CD8-positive, alpha-beta memory T cell (primary cell): ENCODE measurements at places on chromosomes 7 and 10. TPM values are rescaled to one million over a fixed set of nuclear protein-coding genes. Genes with fewer than 3 reads are reported as not detected.

The CTAGE4 gene
- total RNA-seq = 1.8 TPM

The OR2A1 gene
- total RNA-seq = not detected

The GRB10 gene
- 0.20 TPM for total RNA-seq

The NODAL gene
- not detected for total RNA-seq

The NUTM2A gene
- 0.40 TPM for total RNA-seq

The PKD1L1 gene
- total RNA-seq = 0.18 TPM

The ASAH2 gene
- total RNA-seq = 3.2 TPM

The UBTD1 gene
- total RNA-seq = 2.6 TPM

The FAM204A gene
- 71.6 TPM for total RNA-seq

The GDF2 gene
- total RNA-seq = not detected

The GHRHR gene
- not detected for total RNA-seq

The TMEM196 gene
- total RNA-seq = not detected

The INHBA gene
- not detected for total RNA-seq

The GPC2 gene
- total RNA-seq = 1.6 TPM

The CCDC146 gene
- 1.2 TPM for total RNA-seq

The CTAGE8 gene
- 0.77 TPM for total RNA-seq

The C10orf53 gene
- total RNA-seq = not detected

DNA sequence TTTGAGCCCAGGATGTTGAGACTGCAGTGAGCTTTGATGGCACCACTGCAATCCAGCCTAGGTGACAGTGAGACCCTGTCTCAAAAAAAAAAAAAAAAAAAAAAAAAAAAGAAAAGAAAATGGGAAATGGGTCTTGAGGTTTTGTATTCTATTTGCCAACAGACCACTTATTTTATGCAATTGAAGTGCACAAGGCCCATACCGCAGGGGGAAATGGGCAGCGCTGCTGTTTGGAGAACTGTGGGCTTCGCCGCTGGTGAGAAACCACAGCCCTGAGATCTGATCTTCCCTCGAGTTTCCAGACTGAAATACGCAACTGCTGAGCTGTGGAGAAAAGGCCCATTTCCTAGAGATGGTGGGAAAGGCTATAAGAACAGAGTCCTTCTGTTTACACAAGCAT is 512.0 kb downstream of the TCERG1L start:
- DNase-seq = no peak

- no peak for DNase-seq
These were observed 71.7 kb downstream of the GNAT3 start for GRCh38 chr7:80439894-80440821.

GRCh38 chr7:81501220-81501619 is 268.6 kb downstream of the HGF start:
- DNase-seq = no peak

DNA sequence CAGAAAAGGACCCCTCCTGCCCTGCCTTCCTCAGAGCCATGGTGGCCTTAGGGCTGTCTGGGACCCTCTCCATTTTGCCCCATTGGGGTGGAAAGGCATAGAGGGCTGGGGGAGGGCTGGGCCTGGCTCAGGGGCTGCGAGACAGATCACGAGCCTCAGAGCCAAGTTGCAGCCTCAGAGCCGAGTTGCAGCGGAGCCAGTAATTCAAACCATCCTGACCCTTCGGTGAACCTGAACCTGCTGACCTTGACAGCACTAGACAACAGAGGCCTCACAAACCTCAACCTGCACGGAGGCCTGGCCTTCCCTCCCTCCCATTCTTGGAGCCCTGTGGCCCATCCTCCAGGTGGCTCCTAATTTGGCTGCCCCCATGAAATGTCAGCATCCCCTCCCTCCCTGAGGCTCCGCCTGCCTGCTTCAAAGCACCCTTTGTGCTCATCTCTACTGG is 45.4 kb downstream of the PAX2 start:
- DNase-seq = no peak

DNA sequence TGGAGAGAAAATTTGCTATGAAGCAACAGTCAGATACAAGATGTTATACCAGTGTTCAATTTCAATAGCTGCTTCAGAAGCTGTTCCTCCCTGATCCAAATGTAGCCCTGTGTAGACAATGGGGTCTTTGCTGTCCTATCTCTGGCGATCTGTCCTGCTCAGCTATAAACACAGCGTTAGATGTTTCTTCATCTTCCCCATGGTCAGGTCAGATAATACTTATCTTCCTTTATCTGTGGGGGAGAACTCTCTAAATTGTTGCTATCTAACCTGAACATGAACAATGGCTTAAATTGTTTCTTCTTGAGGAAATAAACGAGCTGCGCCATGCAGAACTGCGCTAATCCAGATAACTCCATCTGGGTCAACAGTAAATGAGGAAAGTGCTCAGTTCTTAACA is 15.6 kb upstream of the KIAA1217 start:
- DNase-seq = no peak

DNA sequence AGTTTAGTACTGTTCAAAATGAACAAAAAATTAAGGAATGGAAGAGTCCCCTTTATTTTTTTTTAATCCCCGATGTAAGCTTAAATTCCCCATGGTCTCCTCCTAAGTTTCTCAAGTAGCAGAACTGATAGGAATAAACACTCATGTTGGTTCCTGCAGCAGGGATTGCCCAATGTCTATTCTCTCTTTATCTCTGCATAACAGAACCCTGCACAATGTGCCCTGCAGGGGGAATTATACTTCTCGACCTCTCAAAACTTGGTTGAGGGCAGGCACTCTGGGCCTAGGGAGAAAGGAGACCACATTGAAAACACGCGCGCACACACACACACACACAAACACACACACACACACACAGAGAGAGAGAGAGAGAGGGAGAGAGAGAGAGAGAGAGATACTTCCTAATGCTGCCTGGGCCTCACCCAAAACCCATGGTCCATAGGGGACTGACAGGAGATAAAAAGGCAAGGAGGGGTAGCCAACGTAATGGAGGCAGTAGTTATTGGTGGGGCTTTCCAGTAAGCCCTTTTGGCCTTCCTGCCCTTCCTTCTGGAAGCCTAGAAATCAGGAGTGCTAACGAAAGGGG is 22.7 kb downstream of the JAZF1 start:
- no peak for DNase-seq

GRCh38 chr10:91036807-91037411 is 116.0 kb upstream of the ANKRD1 start:
- DNase-seq = no peak

GRCh38 chr7:47953822-47954221 is 5.6 kb upstream of the PKD1L1 start:
- DNase-seq = no peak

GRCh38 chr7:156067156-156067555 is 254.9 kb upstream of the SHH start:
- no peak for DNase-seq

GRCh38 chr10:88949912-88950837 is 2.4 kb downstream of the ACTA2 start:
- no peak for DNase-seq

- DNase-seq = no peak
These were observed 70.3 kb upstream of the RSU1 start for GRCh38 chr10:16887565-16887964.

- DNase-seq = no peak
These were observed 107.2 kb downstream of the ARHGAP21 start for GRCh38 chr10:24616536-24616935.

- no peak for DNase-seq
These were observed 146.4 kb downstream of the MGMT start for GRCh38 chr10:129613377-129613980.

DNA sequence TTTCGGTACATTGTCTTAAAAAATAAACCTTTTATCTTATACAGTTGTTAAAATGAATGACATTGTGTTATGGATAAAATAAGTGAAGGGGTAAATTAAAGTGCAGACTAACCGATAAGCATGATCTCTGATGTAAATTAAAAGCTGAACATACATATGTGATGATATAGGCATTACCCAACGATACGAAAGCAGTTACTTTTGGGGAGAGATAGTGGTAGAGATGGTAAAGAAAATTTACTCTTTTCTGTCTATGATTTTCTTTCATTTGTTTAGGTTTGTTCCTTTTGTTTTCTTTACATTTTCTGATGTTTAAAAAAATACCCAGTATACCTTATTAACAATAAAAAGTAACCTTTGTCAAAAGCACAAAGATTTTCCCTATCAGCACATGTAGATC is 6.4 kb downstream of the C1GALT1 start:
- DNase-seq = no peak

GRCh38 chr7:55234408-55234807 is 130.7 kb upstream of the LANCL2 start:
- no peak for DNase-seq

- DNase-seq = no peak
These were observed 38.7 kb downstream of the PLXNA4 start for GRCh38 chr7:132537456-132538145.

- DNase-seq = peak; percentile 70
These were observed at the start of gene ACBD7 for GRCh38 chr10:15088428-15089261. Gene ACBD7 (minus strand): TSS chr10:15088776. CDS start chr10:15088728, 48 bp downstream.

DNA sequence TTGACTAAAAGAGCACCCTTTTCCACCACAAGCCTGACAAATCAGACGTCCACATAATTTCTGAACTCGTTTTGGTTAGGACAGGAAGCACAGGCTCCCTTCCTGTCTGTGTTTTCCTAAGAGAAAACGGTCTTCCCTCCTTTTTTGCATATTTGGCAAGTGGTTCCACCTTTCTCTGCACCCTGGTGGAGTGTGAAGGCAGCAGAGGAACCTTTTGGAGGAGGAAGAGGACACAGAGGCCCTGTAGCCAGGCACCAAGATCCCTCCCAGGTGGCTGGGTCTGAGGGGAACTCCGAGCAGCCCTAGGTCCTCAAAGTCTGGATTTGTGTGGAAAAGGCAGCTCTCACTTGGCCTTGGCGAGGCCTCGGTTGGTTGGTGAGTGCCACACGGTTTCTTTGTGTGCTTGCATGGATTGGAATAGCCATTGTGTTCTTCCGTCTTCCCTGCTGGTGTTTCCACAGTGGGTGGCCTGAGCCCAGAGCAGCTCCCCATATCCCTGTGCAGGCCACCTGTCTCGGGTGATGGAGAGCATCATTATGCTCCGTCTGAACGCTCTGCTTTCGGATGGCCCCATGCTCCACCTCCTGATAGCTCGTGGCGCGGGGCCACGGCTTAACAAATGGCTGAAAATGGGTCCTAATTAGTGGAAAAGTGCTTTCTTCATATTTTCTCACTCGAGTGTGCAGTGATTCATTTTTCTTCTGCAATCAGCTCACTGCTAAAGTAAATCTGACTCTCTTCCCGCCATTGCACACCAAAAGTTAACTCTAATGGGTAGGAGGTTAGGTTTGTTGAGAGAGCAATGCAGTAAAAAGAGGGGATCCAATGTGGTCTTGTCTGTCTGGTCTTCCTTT is 4.2 kb downstream of the IKZF1 start:
- DNase-seq = no peak

DNA sequence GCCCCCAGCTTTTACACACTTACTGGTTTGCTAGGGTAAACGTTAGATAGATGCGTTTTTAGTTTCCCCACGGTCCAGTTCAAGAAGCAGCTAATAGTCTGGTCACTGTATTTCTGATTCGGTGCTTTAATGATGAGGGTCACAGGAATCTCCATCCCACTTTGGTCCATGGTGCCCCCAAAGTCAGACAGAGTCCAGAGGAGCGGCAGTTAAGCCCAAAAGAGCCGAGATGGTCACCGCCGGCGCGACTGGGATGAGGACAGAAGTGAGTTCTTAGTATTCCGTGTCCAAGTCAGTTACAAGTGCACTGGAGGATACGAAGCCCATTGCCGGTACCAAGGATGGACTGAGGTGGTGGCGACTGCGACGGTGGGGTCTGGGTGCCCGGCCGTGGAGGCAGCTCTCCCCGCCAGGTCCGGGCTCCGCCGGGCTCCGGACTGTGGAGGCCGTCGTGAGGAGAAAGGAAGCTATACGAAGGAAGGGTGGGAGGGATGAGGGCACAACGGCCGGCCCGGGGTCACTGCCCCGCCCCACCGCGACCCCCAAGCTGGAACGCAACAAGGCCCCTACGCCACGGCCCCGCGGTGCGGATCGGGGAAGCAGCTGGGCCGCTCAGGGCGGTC is 663 bp downstream of the HERPUD2 start:
- no peak for DNase-seq

DNA sequence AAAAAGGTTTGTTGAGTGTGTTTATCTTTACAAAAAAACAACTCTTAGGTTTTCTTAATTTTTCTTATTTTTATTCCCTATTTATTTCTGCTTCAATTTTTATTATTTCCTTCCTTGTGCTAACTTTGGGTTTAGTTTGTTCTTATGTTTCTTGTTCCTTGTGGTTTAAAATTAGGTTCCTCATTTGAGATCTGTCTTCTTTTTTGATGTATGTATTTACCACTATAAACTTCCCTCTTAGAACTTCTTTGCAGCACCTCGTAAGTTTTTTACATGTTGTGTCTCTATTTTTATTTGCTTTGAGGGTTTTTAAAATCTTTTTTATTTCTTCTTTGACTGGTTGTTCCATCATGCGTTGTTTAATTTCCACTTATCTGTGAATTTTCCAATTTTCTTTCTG is 1217.1 kb upstream of the CELF2 start:
- no peak for DNase-seq

- DNase-seq = no peak
These were observed 10.0 kb upstream of the GTF2IRD1 start for GRCh38 chr7:74443543-74444247.

GRCh38 chr10:555281-555680 is 134.2 kb downstream of the DIP2C start:
- no peak for DNase-seq

DNA sequence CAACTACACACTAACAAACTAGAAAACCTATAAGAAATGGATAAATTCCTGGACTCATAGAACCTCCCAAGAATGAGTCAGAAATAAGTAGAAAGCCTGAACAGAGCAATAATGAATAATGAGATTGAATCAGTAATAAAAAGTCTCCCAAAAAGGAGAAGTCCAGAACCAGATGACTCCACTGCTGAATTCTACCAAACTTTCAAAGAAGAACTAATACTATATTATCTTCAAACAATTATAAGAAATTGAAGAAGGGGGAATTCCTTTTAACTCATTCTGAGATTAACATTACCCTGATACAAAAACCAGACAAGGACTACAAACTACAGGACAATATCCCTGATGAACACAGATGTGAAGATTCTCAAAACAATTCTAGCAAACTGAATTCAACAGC is 47.8 kb upstream of the CDK6 start:
- DNase-seq = no peak

GRCh38 chr10:127254276-127254675 is 57.9 kb upstream of the INSYN2A start:
- DNase-seq = no peak

GRCh38 chr10:77629775-77630506 is 7.7 kb downstream of the KCNMA1 start:
- no peak for DNase-seq

GRCh38 chr7:77326131-77326530 is 90.0 kb downstream of the GSAP start:
- no peak for DNase-seq

- no peak for DNase-seq
These were observed 116.1 kb downstream of the CLEC2L start for GRCh38 chr7:139639563-139639962.

- DNase-seq = peak; percentile 79
These were observed at the start of gene NT5C2 for GRCh38 chr10:103193107-103193819. Gene NT5C2 (minus strand): TSS chr10:103193272. CDS start chr10:103174958, 18,314 bp downstream.

DNA sequence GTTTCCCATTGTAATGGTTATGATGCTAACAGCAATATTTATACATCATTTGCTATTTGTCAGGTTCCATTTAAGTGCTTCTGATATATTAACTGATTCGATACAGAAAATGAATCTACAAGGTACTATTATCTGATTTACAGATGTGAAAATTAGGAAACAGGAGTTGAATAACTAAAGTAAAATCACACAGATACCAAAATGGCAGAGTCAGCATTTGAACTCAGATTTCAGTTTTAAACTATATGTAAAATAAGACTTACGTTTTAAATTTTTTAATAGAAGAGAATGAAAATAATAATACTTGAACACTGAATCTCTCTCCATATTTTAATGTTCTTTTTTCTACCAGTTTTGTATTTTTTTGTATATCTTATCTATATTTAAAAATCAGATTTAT is 313.2 kb downstream of the MDFIC start:
- no peak for DNase-seq
